NCI-H1930 (cell line): ENCODE measurements at places on chromosomes 11 and 22.

DNA sequence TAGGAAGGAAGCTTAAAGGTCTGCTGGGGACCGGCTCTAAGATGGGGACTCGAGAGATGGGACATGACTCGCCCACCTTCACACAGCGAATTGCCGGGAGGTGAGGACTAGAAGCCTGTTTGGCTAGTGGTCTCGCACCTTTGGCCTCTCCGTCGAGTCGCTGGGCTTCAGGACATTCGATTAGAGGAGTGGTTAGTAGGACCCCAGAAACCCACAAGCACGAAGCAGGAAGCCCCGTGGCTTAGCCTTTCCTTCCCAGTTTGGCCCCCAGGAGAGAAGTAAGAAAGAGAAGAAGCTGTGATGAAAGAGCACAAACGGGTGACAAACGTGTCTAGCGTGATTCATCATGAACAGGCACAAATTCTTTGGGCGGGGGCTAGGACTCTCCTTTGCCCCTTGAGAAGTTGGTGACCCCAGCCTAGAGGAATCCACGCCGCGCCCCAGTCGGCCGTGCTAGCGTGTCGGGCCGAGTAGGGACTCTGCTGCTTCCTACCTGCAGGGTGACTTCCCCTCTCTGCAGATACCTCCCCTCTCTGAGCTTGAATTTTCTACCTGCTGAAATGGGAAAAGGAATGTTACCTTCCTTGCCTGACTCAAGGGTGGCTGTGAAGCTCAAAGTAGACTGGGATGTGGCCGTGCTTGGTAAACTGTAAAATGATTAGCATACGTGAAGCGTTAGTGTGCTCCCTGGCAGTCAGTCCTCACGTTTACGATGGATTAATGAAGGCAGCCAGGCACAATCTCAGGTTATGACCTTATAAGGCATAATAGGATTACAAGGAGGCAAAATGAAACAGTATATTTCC is 1.1 kb upstream of the ADM start:
- DNase-seq = no peak

DNA sequence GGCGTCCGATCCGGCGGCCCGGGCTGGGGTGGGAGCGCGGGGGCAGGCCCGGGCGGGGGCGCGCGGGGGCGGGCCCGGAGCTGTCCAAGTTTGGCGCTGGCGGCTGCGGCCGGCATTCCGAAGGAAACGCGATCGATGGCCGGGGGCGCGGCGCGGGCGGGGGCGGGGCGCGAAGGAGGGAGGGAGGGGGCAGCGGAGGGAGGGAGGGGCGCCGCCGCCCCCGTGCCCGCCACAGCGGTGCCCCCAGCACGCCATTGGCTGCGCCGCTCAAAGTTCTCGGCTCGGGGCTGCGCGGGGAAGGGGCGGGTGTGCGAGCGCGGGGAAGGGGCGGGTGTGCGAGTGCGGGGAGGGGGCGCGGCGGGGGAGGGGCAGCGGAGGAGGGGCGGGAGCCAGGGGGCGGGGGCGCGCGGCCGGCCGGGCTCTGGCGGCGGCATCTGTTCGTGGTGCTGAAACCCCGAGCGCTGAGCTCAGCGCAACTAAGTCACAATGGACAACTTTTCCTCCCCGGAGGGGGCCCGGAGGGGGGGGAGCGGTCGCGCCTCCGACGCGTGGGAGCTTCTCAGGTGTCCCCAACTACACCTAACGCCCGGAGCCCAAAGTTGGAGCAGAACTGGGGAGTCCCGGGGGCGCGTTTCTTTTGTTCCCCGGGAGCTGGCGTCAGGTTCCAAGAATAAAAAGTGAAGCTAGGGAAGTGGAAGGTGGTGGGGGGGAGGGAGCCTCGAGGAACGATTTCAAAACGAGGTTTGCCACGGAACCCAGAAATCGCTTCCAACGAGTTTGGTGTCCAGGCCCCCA is 2.2 kb downstream of the PHF21B start:
- DNase-seq = no peak

DNA sequence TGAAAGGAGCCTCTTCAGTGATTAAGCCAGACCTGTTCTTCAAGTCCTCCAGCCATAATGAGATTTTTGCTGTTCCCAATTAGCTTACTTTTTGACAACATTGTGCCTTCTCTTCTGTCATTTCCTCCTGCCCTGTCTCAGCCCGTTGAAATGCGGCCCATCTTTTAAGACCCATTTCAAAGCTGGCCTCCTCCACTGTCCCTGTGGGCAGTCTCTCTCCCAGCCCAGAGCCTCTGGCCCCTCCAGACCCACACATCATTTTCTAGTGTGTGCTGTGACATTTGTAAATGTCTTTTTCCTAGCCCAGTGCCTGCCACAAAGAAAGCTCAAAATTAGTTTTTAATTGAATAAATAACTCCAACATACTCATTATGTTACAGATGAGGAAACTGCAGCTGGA is 70.9 kb downstream of the BUD13 start:
- DNase-seq = no peak

DNA sequence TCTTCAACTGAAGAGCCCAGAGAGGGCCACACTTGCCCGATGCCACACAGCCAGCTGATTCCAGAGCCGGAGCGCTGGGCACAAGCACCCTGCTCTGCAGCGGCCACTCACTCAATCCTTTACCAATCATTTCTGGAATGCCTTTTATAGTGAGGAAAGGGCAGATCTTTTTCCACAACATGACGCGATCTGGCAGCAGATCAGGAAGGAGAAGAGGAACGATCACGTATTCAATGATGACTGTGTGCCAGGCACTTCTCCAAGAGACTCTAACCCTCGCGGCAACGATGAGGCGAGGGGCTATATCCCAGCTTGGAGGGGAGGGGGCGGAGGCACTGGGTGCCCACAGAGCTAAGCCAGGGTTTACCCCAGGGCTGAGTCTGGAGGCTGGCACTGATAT is 56.3 kb upstream of the TCF20 start:
- no peak for DNase-seq

DNA sequence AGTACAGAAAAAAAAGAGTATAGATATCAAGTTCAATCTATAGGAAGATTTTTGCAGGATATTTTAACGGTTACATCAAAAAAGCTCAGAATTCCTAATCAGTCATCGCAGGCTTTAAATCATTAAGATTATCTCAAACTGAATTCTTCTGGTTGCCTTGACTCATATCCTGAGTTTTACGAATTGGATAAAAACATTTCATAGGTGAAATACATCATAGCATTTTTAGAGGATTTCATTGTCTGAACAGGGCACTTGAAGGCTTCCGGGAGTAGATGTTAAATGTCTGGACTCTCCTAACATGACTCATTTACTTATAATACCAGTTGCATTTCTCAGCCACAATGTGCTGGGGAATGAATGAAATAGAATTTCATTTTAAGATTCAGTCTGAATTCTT is 2216.6 kb upstream of the RAG2 start:
- no peak for DNase-seq

DNA sequence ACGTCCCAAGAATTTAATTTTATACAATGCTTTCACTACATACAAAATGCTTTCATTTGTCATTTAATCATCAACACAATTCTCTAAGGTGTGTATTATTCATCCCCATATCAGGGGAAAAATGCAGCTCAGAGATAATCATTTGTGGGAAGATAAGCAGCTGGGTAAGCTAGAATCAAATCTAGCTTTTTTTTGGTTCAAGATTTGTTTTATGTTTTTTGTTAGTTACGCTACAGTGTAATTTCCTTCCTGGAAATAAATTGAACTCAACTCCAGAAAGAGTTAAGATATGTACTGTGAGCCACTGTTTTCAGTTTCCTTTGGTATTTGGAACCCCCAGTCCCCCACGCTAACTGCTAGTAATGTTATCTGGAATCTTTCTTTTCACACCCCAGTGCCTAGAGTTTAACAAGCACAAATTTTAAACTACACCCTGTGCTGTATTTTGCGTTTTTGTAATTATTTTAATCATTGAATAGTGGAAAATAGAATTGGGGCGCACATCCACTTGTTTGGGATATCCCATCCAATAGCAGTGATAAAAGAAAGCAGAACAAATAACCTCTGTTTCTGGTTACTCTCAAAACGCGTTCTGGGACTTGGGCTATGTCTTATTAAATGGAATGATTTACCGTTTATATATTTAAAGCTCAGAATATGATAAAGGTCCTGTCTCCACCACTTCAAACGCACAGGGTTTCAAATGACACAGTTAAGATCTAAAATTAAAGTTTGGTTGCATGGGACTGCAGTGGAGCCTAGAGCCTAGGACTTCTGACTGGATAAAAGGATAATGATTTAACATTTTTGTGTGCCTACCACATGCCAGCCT is 2.1 kb upstream of the HSPA8 start:
- DNase-seq = no peak
